ENCODE measurements at places on chromosomes 1 and 21. TPM values are rescaled to one million over a fixed set of nuclear protein-coding genes. Genes with fewer than 3 reads are reported as not detected.

- H3K4me1 ChIP-seq = no peaks in the 10 kb centered on the region
- no peak for DNase-seq
- no peaks in the 10 kb centered on the region for H3K36me3 ChIP-seq
- no peak overlapping the region for H3K4me3 ChIP-seq
Observed at GRCh38 chr1:2921970-2922686, 99.1 kb upstream of the ACTRT2 start.

DNA sequence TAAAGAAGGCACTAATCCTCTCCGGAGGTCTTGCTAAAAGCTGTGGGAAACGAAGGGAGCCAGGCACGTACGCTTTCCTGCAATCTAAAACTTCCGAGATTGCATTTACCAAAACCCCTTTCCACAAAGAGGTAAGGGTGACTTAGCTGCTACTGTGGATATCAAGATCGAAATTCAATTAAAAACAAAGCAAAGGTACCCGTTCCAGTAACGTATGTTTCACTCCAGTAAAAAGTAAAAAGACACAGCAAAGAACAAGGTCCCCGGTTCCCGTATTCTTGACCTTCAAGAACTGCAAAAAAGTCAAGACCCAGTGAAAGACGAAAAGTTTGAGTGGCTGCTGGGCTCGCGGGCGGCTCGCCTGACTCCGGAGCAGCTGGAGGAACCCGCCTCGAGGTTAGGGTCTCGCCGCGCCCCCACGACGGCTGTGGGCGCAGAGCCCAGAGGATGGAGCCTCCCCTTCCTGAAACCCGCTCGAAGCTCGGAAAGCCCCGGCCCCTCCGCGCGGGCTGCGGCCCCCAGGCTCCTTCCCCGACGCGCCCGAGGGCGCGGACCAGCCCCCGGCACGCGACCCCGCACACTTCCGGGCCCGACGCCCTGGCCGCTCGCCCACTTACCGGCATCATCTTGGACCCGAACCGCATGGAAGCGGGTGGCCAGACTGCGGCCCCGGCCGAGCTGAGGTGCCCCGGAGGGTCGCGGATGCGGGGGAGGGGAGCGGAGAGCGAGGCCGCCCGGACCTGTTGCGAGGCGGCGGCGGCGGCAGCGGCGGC lies 524 bp downstream of the TP53BP2 start:
- H3K4me3 ChIP-seq = peak overlapping the region; percentile 86
- H3K36me3 ChIP-seq = no peaks in the 10 kb centered on the region
- no peaks in the 10 kb centered on the region for H3K4me1 ChIP-seq

DNA sequence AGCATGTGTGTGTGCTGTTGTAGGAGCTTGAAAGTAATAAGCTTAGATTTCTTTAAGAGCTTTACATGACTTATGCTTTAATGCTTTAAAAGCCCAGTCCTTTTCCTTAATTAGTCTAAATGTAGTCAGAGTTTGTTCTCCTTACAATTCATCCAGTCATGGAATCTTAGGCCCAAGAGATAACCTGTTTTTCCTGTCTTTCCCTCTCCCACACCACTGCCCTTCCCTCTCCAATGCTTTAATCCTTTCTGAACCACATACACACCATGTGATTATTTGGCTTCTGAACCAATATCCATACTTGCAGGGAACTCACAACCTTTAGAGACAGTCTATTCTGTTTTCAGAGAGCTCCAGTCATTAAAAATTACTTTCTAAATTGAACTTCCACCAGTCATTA lies 37.6 kb downstream of the ALG6 start:
- DNase-seq = no peak
- no peak overlapping the region for H3K27ac ChIP-seq
- no peaks in the 10 kb centered on the region for H3K36me3 ChIP-seq
- no peak overlapping the region for H3K4me3 ChIP-seq
- H3K27me3 ChIP-seq = no peaks in the 10 kb centered on the region

- H3K4me1 ChIP-seq = peaks cover 3% of the 10 kb centered on the region
- H3K27me3 ChIP-seq = no peaks in the 10 kb centered on the region
- DNase-seq = no peak
- H3K27ac ChIP-seq = no peak overlapping the region
- H3K36me3 ChIP-seq = no peaks in the 10 kb centered on the region
- peak overlapping the region; percentile 99 for H3K4me3 ChIP-seq
Observed at GRCh38 chr1:205122489-205122882, 708 bp upstream of the RBBP5 start.

- no peaks in the 10 kb centered on the region for H3K36me3 ChIP-seq
- no peak for DNase-seq
- H3K27ac ChIP-seq = no peak overlapping the region
- no peaks in the 10 kb centered on the region for H3K27me3 ChIP-seq
Observed at GRCh38 chr1:84170171-84170570, 26.1 kb downstream of the PRKACB start.

GRCh38 chr1:46547481-46548383 lies 3.7 kb downstream of the KNCN start:
- no peak overlapping the region for H3K4me3 ChIP-seq
- peaks cover 43% of the 10 kb centered on the region for H3K27me3 ChIP-seq
- peaks cover 23% of the 10 kb centered on the region for H3K4me1 ChIP-seq
- H3K36me3 ChIP-seq = no peaks in the 10 kb centered on the region

DNA sequence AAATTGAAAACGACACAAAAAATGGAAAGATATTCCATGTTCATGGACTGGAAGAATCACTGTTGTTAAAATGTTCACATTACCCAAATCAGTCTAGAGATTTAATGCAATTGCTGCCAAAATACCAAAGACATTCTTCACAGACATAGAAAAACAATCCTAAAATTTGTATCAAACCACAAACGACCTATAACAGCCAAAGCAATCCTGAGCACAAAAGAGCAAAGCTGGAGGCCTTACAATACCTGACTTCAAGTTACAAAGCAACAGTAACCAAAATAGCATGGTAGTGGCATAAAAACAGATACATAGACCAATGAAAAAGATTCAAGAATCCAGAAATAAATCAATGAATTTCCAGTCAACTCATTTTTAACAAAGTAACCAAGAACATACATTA lies 1077.3 kb downstream of the KCNT2 start:
- no peaks in the 10 kb centered on the region for H3K36me3 ChIP-seq
- H3K27ac ChIP-seq = no peak overlapping the region
- H3K4me3 ChIP-seq = no peak overlapping the region

- DNase-seq = no peak
- no peaks in the 10 kb centered on the region for H3K4me1 ChIP-seq
- H3K27me3 ChIP-seq = no peaks in the 10 kb centered on the region
- no peaks in the 10 kb centered on the region for H3K36me3 ChIP-seq
Observed at GRCh38 chr21:41453198-41453597, 27.2 kb downstream of the MX1 start.

DNA sequence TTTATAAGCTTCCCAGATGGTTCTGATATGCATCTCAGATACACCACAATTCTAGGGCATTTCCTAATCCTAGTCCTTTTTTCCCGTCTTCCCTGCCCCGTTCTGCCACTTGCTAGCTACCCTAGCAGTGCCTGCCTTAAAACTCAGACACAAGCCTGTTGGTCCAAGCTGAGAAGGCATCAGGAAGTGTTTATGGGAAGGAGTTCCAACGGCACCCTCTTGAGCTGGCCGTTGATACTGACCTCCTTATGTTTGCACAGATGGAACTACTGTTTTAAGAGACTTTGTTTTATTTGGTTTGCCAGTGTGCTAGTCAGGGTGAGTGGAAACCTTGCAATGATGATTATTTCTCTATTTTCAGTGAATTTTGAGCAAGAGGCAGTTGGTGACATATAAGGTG lies 67.2 kb downstream of the UCK2 start:
- H3K27ac ChIP-seq = no peak overlapping the region
- peaks cover 60% of the 10 kb centered on the region for H3K36me3 ChIP-seq
- no peak overlapping the region for H3K4me3 ChIP-seq
- DNase-seq = no peak

DNA sequence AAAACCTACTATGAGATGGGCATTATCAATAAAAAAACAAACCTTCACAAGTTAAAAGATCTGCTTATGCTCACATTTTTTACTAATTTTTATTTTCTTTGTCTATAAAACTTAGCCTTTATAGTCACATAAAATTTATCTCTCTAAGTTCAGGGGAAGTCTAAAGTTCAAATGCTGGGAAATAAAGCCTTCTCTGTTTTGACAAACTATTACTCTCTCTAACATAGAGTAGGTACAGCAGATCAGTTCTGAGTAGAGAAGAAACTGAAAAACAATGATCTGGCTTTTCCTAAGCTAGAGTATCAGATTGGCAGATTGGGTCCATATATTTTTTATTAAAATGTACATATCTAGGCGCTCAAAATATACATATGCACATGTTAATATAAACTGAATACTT lies 31.2 kb downstream of the C1orf141 start:
- H3K36me3 ChIP-seq = no peaks in the 10 kb centered on the region
- no peaks in the 10 kb centered on the region for H3K27me3 ChIP-seq
- no peaks in the 10 kb centered on the region for H3K4me1 ChIP-seq
- no peak for DNase-seq
- H3K27ac ChIP-seq = no peak overlapping the region
- no peak overlapping the region for H3K4me3 ChIP-seq

The SLC44A3 gene
- 5.0 TPM for total RNA-seq

GRCh38 chr1:159932296-159933285 lies 7.3 kb upstream of the TAGLN2 start:
- DNase-seq = no peak
- H3K27me3 ChIP-seq = no peaks in the 10 kb centered on the region
- peaks cover 8% of the 10 kb centered on the region for H3K4me1 ChIP-seq
- peaks cover 22% of the 10 kb centered on the region for H3K36me3 ChIP-seq
- no peak overlapping the region for H3K27ac ChIP-seq
- no peak overlapping the region for H3K4me3 ChIP-seq

The SIK1 gene
- 6.7 TPM for total RNA-seq

DNA sequence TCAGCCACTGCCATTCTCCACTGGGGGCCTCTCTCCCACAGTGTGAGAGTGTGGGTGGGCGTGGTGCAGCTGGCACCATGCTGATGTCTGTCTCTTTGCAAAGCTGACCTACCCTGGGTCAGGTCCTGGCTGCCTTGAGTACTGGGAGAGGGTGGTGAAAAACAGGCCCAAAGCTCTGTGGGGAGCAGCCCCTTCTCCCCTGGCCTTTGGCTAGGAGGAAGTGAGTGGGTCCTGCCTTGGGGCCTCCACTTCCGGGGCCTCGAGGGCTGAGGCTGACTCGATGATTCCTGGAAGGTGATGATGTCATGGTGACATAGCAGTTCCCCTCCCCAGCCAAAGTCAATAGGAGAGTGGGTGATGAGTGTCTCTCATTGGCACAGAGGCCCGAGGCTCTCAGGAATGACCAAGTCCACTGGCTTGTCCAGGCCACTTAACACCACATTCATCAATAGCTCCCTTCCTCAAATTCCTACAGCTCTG lies 53.0 kb downstream of the IER5 start:
- H3K36me3 ChIP-seq = no peaks in the 10 kb centered on the region
- no peaks in the 10 kb centered on the region for H3K27me3 ChIP-seq
- no peak for DNase-seq

DNA sequence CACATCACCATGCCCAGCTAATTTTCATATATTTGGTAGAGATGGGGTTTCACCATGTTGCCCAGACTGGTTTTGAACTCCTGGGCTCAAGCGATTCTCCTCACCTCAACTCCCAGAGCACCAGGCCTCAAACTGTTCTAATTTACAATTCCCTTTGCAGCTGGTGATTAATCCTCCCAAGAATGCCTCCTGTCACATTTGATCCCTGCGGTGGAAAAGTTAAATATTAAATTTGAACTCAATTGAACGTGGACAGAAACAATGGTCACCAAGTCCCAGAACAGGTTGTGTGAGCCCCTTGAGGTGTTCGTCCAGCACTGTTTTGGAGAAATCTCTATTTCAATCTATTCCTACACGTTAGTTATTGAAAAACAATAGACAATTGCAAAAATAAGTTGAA lies 2.0 kb upstream of the ANKRD35 start:
- H3K4me3 ChIP-seq = no peak overlapping the region
- peaks cover 21% of the 10 kb centered on the region for H3K27me3 ChIP-seq
- no peaks in the 10 kb centered on the region for H3K36me3 ChIP-seq
- DNase-seq = no peak
- H3K4me1 ChIP-seq = peaks cover 4% of the 10 kb centered on the region

DNA sequence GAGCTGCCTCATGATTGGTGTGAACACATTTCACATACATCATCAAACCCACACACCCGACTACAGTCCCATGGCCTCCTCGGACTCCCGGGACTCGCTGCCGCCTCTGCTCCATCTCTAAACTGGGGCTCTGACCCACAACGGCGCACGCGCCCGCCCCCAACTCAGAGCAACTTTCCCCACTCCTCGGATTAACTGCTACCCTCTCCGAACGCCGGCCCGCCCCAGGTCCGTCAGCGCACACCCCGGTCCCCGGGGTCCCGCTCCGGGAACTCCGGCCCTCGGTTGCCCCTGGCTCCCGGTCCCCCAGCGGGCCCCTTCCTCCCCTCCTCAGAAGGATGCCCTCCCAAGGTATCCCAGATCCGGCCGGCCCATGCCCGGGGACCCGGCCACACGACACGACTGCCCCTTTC lies 740 bp downstream of the DSTYK start:
- peaks cover 2% of the 10 kb centered on the region for H3K4me1 ChIP-seq
- H3K27me3 ChIP-seq = no peaks in the 10 kb centered on the region
- no peaks in the 10 kb centered on the region for H3K36me3 ChIP-seq

DNA sequence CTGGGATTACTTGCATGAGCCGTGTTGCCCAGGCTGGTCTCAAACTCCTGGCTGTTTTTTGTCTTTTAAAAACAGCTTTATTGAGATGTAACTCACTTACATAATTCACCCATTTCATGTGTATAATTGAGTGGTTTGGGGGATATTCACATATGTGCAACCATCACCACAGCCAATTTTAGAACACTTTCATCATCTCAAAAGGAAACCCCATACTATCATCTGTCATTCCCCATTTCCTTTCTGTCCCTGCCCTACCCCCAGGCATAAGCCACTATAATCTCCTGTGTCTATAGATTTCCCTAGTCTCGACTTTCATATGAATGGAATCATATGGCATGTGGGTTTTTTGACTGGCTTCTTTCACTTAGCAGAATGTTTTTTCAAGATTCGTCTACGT lies 43.3 kb downstream of the GPR137B start:
- H3K4me1 ChIP-seq = no peaks in the 10 kb centered on the region
- no peaks in the 10 kb centered on the region for H3K27me3 ChIP-seq
- H3K4me3 ChIP-seq = no peak overlapping the region
- no peak for DNase-seq
- H3K27ac ChIP-seq = no peak overlapping the region

The KRTAP7-1 gene
- total RNA-seq = not detected

GRCh38 chr1:54811066-54811465 lies 9.9 kb upstream of the TTC22 start:
- peak; percentile 22 for DNase-seq
- no peak overlapping the region for H3K4me3 ChIP-seq
- no peak overlapping the region for H3K27ac ChIP-seq
- peaks cover 29% of the 10 kb centered on the region for H3K4me1 ChIP-seq
- H3K36me3 ChIP-seq = no peaks in the 10 kb centered on the region

The UBL4B gene
- not detected for total RNA-seq

The CLK2 gene
- total RNA-seq = 62.2 TPM
